Non-pigmented ciliary epithelial cell (primary cell): ENCODE measurements at places on chromosomes 2 and 18.

DNA sequence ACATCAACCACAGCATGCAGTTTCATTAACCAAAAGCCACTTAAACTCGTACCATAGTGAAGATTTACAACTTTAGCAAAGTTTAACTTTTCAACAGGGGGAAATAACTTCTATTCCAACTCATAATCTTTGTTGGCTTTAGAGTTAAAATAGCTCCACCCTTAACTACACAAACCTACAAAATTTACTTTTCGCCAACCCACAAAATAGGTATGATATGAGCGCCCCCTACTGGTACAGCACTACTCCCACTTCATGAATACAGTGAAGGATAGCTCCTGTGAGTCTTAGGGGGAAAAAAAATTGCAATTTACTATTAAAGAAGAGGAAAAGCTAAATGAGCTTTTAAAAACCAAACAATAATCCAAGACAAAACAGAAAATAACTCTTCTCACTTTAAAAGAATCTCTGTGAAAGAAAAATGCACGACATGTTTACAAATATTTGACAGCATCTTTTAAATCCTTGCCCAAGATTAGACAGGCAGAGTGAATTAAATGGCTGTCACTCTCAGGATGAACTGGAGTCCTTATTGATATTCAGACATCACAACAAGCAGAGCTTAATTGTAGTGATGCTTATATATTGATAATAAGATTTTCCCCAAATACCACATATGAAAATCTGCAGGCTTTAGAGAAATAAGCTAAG lies 32.2 kb downstream of the TMEFF2 start:
- no peak for DNase-seq

DNA sequence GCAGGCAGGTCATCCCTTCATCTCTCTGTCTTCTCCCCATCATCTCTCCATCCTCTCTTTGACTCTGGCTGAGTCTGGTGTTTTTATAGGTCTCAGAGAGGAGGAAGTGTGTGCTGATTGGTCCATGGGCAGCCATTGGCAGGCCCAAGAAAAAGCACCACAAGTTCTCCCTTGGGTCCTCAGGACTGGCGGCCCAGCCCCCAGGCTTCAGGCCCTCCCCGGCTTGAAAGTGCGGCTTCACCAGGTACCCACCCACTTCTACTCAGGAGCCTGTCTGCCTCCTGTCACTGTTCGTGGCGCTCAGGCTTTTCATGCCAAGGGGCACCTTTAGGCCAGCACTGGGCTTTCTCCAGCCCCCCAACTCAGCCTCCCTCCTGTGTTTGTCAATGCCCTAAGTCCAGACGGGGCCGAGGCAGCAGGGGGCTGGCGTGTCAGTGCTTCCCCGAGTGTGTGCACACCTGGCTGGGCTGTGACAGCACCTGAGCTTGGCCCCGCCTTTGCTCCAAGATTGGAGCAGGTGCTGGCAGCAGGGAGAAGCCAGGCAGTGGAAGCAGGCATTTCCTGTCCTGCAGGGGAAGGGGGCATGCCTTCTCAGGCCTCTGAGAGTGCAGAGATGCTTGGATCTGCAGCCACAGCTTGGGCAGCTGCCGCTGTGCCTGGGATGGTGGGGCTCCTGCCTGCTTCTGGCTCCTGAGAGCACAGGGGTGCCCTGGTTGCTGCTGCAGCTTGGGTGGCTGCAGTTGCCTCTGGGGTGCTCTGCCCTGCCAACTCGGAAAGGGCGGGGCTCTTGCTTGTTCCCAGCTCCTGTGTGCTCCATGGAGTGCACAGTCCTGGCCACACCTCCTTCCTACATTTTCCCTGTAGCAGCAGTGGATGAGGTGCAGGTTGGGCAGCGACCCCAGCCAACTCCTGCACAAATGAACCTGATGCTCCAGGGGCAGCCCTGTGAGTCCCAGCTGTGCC lies 34.1 kb downstream of the FBXO48 start:
- DNase-seq: no peak

GRCh38 chr2:184756885-184757284 lies 158.6 kb downstream of the ZNF804A start:
- DNase-seq: no peak

DNA sequence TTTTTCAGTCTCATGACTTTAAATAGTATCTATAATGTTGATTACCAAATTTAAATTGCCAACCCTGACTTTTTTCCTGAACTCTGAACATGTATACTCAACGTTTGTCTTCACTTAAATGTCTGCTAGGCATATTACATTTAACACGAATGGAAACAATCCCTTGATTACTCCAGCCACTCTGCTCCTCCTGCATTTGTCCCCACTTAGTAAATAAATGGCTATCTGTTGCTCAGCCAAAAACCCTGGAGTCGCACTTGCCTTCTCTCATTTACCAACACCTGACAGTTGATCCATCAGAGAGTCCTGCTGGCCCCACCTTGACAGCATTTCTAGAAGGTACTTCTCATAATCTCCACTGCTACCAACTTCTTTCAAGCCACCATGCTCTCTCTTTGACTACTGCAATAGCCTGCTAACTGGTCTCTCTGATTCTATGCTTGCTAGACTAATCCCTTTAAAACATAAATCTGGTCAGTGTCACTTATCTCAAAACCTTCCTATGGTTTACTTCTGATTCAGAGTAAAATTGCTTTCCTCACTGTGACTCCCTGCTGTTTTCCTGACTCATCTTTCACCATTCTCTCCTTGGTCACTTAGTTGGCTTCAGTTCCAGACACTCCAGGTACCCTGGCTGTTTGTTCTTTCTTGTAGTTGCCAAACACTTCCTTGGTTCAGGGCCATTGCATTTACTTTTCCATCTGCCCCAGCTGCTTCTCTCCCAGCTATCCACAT lies 31.9 kb downstream of the SPAG16 start:
- DNase-seq: peak; percentile 43

GRCh38 chr2:129458006-129458405 lies 521.5 kb upstream of the RAB6C start:
- no peak for DNase-seq

GRCh38 chr2:139992078-139992477 lies 1211.9 kb upstream of the NXPH2 start:
- no peak for DNase-seq

- no peak for DNase-seq
These were observed 6.8 kb downstream of the ESPNL start for GRCh38 chr2:238106698-238107524.

- no peak for DNase-seq
These were observed 59.4 kb downstream of the FMNL2 start for GRCh38 chr2:152394326-152394725.

- DNase-seq: no peak
These were observed 702.2 kb downstream of the ERBB4 start for GRCh38 chr2:211836409-211836808.

DNA sequence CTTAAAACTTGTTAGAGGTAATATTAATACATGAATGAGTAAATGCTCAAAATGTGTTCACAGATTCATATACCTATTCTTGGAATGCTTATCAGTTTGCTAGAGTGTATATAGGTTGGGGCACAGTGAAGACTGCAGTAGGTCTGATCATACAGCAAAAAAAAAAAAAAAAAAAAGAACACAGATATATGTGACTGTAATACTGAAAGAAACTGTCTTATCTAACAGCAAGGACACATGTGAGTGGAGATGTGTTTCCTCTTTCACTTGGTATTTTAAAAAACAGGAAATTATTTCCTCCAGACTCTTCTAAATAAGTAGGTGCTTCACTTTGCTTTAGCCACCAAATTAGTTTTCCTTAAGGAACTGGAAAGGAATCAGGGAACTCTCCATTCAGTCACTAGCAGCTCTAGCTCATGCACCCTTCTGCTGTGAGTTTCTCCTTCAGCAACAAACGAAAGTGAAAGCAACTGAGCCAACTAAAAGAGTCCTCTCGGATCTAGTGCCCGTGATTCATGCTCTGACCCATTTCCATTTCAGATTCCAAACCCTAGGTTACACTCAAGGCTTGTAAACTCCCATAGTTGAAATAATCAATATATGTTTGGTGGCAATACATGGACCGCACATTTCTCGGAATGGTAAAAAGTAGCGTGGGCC lies 98.5 kb downstream of the DSEL start:
- no peak for DNase-seq

- DNase-seq: no peak
These were observed 837.7 kb upstream of the SLC39A10 start for GRCh38 chr2:194819367-194819766.

DNA sequence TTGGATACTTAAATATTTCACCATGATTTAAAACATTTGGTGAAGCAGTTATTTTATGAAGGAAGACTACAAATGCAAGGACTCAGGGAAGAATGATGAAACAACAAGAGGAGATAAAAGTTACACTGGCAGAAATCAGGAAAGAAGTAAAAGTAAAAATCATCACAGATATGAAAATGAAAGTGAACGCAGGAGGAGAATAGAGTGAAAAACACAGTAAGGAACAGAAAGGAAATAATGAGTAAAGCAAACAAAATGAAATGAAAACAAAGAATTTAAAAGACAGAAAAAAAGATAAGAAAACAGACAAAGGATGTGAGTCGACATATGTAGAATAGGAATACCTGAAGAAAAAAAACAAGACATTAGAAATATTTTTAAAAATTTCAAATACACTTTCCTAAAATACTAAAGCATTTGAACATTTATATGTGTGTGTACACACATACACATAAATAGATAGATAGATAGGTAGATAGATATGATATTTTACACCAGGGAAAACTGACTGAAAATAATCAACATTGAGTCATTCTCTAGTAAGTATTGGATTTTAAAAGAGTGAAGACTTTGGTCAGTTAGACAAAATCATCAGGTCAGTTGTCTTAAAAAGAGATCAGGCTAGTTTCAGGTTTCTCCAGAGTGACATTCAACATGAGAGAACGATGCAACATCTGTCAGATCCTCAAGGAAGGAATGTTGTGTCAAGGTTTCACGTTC lies 12.1 kb upstream of the KDSR start:
- DNase-seq: no peak

- no peak for DNase-seq
These were observed at the start of gene DAW1 for GRCh38 chr2:227871375-227871791. Gene DAW1 (plus strand): TSS chr2:227871631. CDS start chr2:227871690, 59 bp downstream.

DNA sequence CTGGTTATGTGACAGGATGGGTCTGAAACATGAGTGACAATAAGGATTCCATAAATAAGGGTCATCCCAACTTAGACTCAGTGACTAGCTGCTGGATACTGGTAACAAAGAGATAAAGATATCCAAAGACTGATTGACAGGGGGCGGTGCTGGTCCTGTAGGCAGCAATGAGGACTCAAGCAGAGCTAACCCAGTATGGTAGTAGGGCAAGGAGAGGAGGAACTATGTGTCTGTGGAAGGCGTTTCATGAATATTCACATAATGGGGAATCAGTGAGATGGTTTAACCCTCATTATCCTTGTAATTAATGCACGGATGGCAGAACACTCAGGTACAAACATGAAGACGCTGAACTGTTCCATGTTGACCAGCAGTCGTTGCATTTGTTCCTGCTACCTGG lies 102.5 kb upstream of the EML6 start:
- no peak for DNase-seq

- DNase-seq: no peak
These were observed 4.2 kb downstream of the PLEKHA3 start for GRCh38 chr2:178484245-178485041.

DNA sequence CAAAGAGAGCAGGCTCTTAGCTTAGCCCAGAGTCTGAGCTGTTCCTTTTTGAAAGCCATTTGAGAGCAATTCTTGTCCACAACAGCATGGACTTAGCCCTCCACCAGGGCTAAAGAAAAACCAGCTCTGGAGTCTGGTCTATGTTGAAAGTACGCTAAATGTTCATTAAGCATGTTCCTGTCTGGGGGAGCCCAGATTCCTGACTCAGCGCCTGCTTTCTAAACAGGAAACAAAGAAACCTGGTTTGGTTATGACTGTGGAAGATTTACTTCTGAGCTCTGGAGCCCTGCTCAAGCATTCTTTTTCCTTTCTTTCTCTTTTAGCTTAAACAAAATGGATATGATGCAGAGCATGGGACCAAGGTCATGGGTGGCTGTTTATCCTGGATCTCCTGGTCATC lies 279.8 kb downstream of the RBM43 start:
- DNase-seq: peak; percentile 17

DNA sequence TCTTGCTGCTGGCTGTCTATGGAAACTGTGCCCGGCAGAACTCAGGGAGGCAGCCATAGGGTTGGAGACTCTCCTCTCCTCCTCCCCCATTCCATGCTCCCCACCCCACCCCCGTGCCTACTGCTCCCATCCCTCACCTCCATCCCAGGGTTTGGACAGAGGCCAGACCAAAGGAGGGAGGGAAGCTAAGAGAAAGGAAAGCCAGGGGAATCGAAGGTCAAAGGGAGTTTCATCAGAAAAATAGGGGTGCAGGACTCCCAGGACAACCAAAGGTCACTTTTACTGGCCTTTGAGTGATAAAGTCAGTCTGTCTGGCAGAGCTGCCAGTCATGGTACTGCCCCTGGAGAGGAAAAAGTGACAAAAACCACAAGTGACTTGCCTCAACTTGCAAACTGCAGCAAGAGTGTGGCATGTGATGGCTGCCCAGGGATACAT lies 187.3 kb upstream of the CTAGE1 start:
- DNase-seq: no peak

- DNase-seq: no peak
These were observed 43.2 kb upstream of the CAB39 start for GRCh38 chr2:230669386-230669950.

GRCh38 chr2:1282552-1282951 lies 130.7 kb upstream of the TPO start:
- DNase-seq: no peak

DNA sequence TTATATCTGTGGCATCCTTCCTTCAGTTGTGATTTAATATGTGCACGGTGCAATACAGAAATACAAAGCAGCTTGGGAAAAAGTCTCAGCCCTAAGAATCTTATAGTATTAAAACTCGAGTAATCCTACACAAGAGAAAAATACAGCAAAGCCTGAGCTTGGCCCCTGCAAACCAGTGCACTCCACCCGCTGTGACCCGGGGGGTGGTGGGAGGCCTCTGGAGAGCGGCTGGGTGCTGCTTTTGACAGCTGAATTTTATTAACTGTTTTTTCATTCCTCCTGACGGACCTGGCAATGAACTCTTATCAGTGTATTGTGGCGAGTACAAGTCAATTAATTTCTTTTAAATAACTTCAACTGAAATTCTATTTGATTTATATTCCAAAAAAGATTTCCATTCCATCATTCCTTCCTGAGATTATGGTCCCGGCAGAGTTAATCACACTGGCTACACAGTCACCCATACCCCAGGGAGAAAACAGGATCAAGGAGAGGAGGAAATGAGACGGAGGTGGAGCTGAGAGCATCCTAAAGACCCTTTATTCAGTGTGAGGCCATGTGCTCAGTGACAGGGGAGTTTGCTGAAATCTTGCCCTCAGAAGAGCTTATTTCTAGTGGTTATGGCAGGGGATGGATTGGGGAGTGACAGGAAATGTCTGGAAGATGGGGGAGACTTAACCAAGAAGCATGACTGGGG lies 124.8 kb downstream of the KLHL29 start:
- DNase-seq: no peak
